ENCODE measurements at places on chromosomes 5 and 9.

DNA sequence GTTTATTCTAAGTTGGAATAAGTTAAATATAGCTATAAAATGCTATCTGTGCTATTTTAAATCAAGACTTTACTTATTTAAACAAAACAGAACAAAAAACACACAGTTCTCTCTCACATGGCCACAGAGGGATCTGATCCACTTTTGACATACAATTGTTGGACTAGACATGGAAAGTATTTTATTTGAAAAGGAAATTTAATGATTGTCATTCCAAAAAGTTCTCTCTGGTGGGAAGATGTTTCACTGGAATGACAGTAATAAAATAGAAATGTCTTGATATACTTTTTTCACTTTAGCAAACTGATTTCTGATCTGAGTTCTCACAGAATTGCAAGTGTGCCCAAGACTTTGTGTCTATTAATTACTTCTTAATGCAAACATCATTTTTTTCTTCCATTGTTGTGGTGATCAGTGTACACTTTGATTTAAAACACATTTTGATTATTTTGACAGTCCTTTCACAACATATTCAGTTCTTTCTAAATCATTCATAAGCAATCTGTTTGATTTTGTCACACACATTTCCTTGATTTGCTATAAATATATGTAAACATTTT is 30.1 kb upstream of the MINAR2 start:
- DNase-seq: no peak

DNA sequence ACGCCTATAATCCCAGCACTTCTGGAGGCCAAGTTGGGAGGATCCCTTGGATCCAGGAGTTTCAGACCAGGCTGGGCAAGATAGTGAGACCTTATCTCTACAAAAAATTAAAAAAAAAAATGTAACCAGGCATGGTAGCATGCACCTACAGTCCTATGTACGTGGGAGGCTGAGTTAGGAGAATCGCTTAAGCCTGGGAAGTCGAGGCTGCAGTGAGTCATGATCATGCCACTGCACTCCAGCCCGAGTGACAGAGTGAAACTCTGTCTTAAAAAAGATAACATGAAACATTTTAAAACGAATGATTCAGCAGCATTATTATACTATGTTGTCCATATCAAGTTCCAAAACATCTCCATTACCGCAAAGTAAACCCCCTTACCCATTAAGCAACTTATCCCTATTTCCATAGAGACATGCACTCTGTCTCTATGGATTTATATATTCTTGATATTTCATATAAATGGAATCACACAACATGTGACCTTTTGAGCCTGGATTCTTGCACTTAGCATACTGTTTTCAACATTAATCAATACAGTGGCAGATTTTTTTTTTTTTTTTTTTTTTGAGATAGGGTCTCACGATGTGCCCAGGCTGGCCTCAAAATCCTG is 56.9 kb upstream of the MTMR12 start:
- no peak for DNase-seq

DNA sequence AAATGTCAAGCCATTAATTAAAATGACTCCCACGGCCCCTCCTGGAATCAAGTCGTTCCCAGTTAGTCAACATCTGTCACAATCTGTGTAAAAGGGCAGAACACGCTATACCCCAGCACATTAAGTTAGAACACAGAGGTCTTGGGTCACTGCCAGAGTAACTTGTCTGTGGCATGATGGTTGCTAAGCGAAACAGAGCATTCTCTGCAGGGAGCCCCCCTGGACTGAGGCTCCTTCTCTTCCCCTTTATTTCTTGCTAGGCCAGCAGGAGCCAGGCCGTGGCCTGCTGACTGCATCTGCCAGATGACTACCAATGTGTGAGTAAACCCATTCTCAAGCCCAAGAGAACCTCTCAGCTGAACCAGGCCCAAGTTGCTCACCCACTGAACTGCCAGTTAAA is 51.9 kb upstream of the ZBED3 start:
- no peak for DNase-seq

GRCh38 chr9:97561501-97561900 is 60.0 kb downstream of the TMOD1 start:
- DNase-seq: no peak

GRCh38 chr9:68454579-68455334 is 85.9 kb downstream of the TMEM252 start:
- no peak for DNase-seq

GRCh38 chr9:76395381-76395780 is 1.2 kb upstream of the RFK start:
- no peak for DNase-seq

DNA sequence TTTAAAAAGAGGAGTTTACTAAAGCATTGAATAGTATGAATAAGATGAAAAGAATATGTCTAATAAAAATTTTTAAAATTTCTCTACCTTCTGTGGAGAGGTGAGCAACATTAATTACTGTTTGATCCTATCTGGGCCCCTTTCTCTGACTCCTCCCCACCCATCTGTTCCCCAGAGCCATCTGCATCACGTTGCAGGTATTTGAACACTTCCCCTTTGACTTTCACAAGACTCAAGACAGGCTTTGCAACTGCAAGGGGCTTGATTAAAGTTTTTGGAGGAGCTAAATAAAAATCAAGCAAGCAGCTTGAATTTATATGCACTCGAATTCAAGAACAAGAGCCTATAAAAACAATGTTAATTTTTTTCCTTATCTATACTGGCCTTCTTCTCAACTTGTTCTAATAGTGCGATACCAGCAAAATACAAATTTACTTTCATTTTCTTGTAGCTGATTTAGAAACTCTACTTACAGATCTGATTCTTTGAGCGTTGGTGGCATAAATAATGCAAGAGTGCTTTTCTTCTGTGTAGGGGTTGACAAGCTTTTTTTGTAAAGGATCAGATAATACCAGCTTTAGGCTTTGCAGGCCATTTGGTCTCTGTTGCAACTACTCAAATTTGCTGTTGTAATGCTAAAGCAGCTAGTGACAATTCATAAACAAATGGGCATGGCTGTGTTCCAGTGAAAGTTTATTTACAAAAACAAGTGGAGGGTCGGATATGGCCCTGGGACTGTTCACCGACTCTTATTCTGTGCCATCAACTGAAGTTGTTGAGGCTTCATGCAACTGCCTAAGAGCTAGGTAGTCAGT is 21.2 kb downstream of the TXNDC8 start:
- no peak for DNase-seq

- DNase-seq: no peak
Measured at GRCh38 chr9:72263572-72263971, 101.4 kb downstream of the ZFAND5 start.

GRCh38 chr5:9376363-9377117 is 169.3 kb downstream of the SEMA5A start:
- DNase-seq: no peak

GRCh38 chr5:19261879-19262278 is 726.1 kb downstream of the CDH18 start:
- no peak for DNase-seq

- no peak for DNase-seq
Measured at GRCh38 chr9:99634186-99634585, 187.5 kb upstream of the NR4A3 start.

DNA sequence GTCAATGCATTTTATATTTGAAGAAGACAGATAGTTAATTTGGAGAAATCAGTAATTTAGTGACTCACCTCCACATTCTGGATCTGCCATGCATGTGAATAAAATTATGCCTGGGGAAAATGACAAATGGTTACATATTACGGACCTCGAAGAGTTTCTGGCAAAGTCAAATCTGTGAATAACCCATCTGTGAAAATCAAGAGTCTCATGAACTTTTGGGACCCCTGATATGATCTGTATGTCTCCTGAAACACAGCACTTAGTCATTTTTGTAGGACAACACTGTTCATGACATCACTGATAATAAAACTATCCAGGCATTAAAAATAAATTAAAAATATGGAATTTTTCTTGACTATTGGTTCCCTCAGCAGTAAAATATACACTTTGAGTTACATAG is 584.5 kb downstream of the TLE4 start:
- no peak for DNase-seq

- DNase-seq: no peak
Measured at GRCh38 chr9:105148328-105149006, 96.0 kb upstream of the SLC44A1 start.

DNA sequence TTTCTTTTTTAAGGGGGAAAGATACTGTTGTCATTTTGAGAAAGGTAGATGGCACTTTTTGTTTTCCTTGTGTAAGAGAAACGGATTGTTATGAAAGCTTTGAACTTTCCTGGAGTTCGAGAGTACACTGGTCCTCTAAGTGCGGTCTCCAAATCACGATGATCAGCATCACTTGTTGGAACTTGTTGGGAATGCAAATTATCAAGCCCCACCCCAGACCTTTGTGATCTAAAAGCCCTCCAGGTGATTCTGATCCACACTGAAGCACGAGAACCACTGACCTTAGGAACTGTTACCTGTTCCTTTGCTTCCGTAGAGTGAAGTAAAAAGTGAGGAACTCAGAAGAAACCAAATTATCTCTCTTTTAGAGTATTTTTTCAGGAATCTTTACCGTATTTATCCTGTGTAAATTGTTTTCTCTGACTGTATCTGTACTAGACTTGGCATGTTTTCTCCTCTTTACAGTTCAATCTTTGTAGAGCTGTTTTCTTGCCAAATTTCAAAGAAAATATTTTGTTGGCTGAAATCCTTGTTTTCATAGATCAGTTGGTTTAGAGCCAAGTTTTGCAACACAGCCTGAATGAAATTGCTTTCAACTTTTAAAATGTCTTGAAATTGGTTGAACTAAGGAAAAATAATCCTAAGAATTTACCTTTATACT is 4.0 kb downstream of the MAT2B start:
- DNase-seq: no peak

DNA sequence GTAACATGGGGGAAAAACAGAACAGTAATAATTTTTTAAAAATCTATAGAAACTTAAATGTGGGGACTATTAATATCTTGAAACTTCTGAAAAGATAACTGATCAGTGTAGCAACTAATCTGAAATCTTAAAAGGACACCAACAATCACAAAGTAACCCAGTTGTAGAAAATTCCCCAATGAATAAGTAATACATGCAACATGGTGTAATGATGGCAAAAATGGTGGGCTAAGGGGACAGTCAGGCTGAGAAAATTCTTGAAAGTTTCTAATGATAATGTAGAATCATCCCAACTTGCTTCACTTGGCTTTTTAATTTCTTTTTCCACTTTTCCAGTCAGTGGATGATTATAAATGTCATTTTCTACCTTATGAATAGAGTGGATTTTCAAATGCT is 5.4 kb downstream of the NFIL3 start:
- DNase-seq: no peak

- no peak for DNase-seq
Measured at GRCh38 chr5:92775711-92776615, 805.1 kb downstream of the NR2F1-AS1 start.

DNA sequence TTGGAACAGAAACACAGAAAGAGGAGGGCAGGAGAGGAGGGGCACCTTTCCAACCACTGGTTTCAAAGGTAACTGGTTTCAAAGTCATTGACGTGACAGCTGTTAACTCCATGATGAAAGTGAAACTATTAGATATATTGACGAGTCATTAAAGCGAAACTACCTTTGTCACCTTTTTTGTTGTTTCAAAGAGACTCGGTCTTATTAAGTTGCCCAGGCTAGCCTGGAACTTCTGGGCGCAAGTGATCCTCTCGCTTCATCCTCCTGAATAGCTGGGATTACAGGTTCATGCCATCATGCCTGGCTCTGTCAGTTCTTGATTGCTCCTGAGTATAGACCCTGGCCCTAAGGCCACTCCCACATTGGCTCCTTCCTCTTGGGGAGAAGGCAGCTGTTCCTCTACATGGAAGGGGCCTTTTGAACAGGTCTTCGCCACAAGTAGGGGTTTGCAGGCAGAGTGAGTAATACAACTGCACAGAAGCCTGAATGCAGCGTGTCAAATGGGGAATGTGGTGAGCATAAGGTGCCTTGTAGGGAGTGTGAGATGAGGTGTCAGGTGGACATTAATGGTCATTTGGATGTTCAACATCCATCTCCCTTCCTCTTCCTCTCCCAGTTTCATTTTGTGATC is 3.4 kb upstream of the F12 start:
- DNase-seq: no peak

DNA sequence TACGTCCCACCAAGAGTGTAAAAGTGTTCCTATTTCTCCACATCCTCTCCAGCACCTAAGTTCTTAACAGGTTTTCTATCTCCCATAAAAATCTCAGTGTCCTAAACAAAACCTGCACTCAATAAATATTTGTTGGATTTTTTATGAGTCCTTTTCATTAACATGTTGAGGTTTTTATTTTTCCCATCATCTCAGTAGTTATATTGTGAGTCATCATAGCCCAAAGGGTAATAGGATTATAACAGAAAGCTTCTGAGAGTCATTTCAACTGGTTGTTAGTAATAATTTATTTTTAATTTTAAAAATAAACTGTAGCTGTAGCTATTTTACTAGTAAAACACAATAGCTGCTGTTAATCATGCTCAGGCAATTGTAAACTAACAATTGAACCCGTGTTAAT is 331.6 kb upstream of the SLC30A5 start:
- DNase-seq: no peak

- no peak for DNase-seq
Measured at GRCh38 chr5:14008819-14009311, 64.4 kb upstream of the DNAH5 start.

DNA sequence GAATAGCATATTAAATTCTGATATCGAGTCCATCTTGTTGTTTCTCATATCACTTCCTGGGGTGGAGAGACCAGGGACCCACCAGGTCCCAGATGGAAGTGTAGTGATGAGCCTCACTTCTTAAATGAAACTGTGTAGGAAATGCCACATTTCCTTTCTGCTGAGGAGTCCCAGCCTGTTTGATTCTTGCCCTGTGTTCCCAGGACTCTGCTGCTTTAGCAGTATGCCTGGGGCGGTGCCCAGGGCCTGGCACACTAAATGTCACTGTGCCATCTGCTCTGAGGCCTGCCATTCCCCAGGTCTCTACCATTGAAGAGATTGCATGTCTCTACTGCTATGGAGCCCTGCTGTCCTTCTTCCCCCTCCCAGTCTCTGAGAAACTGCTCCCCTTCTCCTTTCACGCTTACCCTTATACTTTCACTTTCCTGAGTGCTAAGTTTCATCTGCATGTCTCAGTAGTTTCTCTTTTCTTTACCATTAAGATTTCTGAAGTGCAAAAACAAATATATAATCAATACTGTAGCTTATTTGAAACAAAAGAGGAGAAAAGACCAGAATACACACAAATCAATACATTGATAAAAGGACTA is 260.4 kb downstream of the GABRB2 start:
- DNase-seq: no peak

GRCh38 chr9:115142517-115143270 is 24.7 kb upstream of the TNC start:
- DNase-seq: no peak

DNA sequence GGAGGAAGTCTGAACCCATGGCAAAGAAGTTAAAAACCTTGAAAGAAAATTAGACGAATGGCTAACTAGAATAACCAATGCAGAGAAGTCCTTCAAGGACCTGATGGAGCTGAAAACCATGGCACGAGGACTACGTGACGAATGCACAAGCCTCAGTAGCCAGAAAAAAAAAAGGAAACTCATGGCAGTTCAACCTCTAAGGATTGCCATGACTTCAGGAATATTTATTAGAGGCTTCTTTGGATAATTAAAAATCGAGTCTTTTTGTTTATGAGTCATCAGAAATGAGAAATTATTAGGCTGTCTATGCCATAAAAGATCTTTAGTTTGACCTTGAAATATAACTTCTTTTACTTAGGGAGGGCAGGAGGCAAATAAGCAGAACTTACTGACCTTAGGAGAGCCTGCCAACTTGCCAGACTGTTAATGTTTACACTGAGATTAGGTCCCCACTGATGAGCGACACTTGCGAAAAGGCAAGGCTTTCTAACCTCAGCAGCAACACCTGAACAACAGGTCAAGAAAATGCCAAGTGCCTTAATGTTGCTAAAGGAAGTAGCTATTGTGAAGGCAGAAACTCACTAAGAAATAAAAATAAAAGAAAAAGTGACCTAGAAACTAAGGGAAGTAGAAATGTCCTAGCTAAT is 55.2 kb upstream of the TUSC1 start:
- DNase-seq: no peak
